ENCODE measurements at places on chromosomes 5 and 9.

DNA sequence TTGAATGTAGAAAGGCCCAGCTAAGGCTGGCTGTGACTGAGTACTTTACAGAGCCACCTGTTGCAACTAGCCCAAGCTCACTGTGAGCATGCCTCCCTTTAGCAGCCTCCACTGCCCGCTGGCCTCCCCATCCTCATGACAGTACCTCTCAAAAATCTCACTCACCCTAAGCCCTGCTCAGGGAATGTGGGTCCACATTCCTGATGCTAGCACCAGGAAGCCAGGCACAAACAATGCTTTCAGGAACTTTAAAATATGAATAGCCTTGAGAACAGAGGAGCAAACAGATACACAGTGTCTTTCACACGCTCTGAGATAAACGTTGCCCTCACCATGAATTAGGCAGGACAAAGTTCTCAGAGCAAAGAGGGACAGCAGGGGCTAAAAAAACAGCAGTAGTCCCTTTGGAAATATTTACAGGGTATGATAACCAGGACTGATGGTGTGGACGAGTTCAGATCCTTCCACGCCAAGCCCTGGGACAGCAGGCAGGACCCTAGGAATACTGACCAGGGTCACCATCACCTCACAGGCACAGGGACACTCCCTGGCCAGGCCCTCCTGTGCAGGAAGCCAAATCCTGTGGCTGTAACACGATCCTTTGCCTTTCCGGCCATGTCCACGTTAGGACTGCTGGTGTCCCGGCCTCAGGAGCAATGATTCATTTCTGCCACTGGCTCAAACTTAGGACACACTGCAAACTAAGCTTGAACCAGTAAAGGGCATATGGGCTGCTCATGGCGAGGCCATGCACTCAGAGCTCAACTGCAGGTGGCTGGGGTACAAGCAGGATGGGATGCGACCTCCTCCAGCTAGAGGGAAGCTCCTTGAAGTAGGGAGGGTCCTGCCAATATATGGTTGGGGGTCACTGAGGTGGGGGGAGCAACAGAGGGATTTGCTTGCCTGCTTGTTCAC lies 9.6 kb downstream of the ACSL6 start:
- no peak for DNase-seq

DNA sequence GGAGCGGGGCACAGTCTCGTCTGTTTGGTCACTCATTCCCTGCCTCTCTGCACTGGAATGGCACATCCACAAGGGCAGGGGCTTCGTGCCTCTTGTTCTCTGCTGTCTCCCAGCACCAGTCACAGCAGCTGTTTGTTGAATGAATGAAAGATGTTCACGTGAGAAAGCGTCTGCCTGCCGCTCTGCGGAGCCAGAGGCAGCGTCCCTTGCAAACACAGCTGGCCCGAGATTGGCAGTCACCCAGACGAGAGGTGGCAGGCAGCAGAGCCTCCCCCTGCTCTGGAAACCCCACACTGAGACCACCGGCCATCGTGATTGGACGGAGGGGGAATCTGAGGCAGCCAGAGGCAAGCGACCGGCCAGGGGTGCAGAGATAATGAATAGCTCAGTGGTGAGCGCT lies 6.0 kb upstream of the FAM163B start:
- no peak for DNase-seq

GRCh38 chr5:134127376-134127861 lies 12.9 kb downstream of the TCF7 start:
- no peak for DNase-seq

DNA sequence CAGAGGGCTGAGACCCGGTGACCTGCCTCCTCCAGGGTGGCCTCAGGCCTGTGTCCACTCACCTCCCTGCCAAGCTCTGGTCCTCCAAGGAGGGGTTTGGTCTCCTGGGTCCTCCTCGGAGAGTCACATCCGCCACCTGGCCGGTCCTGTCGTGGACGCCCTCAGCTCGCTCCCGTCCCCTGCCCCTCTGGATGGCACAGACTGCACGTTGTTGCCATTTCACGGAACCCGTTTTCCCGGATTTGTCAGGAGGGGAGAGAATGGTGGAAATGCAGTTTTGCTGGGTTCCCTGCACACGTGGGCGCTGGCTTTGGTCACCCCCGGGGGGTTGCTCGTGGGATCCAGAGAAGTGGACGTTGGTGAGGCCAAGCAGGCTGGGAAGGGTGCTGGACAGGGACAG lies 62.7 kb downstream of the RXRA start:
- DNase-seq, result no peak

DNA sequence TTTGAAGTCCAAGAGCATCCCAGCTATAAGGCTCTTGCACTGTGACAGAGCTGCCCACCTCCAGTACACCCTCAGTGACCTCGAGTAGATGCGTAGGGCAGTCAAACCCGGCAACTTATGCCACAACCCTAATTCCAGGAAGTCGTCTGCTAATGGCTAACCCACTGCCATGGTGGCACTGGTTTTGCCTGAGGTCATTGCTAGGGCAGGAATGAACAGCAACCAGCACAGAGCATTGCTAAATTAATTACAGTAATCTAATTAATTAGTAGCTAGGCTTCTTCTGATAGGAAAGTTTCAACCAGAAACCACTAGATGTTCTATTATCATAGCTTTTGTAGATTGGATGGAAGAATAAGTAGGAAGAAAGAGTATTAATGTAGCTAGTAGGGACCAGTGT lies 122.8 kb downstream of the DPYSL3 start:
- DNase-seq, result no peak

DNA sequence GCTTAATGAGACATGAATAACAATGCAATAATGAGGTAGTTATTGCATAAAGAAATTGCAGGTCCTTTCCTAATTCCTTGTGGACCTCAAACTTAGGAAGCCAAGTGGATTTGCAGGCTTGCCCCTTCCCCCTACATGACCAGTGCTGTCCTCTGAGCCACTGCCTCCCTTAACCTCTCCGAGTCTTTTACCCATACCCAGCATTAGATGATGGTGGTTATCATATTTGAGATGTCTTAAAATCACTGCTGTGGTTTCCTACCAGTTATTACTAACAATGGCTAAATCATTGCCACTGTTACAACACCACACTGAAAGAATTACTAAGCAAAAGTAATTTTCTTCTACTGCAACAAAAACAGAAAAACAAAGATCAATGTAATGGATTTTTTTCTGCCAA lies 170.8 kb downstream of the EDIL3 start:
- no peak for DNase-seq

DNA sequence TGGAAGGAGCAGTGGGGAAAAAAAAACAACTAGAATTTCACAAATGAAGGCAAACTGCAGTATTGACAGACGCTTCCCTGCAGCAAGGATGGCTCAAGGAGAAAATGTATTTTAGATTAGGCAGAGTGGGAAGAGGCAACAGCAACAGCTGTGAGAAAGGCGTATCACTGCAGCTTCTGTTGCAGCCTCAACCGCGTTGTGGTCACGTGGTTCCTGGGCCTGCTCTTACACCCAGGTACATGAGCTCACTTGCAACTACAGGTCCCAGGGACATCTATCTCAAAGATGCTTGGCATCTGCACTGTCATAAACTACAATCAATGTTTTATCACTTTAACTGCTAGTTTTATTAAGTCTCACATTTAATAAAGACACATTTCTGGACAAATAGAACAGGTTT lies 36.0 kb upstream of the GOLM1 start:
- DNase-seq, result no peak

DNA sequence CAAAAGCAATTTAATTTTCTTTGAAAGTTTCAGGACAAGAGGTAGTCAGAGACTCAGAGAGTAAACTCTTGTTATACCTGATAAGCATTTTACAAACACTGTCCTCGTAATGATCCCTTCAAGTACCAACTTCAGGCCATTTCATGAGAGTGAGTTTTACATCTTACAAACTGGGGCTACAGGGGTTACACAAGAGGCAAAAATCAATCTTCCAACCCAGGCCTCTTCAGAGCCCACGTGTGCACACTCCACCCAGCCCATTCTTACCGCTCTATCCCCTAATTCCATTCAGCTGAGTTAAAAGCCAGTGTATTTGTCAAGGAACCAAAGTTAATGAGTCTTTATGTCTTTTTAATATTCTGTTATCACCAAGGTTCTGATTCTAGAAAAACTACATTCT lies 46.5 kb downstream of the PSMB7 start:
- no peak for DNase-seq

DNA sequence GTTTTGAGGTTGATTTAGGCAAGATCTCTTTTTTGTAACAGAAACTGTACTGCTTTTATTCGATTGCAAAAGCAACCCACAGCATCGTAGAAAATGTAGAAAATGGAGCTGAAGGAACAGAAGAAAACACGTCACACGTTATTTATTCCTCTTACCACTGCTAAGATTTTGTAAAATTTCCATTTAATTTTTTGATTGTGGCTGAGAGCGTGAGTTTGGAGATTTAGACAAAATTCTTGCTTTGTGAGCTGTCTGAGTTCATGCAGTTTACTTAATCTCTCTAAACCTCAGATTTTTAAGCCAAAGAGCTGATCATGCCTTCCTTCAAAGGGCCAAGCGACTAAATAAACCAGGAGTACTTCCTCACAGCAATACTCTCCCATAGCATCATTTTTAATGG lies 24.8 kb downstream of the DPYSL3 start:
- no peak for DNase-seq

DNA sequence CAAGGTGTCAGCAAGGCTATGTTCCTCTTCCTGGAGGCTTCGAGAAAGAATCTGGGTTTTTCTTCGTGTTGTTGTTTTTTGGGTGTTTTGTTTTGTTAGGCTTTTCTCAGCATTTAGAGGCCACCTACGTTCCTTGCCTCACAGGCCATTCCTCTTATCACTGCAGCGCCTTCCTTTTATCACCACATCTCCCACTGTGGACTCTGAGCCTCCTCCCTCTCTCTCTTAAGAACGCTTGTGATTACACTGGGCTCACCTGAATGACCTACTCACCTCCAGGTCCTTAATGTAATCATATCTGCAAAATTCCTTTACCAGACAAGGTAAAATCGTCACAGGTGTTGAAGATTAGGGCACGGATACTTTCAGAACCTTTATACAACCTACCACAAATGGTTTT lies 340.8 kb downstream of the DTWD2 start:
- no peak for DNase-seq

DNA sequence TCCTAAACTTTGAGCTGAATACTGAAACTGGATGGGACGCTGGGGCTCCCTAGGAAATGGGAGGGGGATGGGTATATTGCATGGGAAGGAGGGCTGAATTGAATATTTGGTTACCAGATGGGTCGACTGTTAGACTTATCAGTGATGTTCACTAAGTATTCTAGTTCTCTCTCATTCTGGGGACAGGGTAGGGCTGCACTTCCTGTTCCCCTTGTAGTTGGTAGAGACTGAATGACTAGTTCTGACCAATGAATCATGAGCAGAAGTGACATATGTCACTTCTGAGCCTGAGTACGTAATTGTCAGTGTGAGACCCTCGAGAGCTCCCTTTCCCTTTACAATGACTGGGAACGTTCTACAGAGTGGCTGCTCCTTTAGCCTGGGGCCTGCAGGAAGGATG lies 55.5 kb upstream of the DMRT1 start:
- no peak for DNase-seq

GRCh38 chr9:126379661-126380360 lies 53.2 kb downstream of the MVB12B start:
- no peak for DNase-seq

GRCh38 chr9:81850724-81851123 lies 77.5 kb upstream of the SPATA31D4 start:
- no peak for DNase-seq

DNA sequence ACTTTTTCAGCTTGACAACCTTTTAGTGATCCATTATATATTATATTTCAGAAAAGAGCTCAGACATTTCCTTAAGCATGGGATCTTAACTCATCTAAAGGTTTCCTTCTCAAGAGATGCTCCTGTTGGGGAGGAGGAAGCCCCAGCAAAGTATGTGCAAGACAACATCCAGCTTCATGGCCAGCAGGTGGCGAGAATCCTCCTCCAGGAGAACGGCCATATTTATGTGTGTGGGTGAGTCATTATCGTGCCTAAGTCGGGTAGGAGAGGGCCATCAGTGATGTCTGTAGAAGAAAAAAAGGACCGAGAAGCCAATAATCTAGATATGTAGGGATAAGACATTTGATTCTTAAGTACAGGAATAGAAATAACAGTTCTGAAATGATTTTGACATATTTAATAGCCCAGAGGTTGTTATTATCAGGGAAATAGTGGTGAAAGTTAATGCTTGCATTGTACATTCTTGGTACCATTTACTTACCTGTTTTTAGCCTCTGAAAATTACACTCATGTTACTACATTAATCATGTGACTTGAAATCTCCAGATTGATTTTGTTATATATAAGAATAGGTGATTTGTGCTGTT lies 28.2 kb downstream of the MTRR start:
- DNase-seq, result no peak

GRCh38 chr5:157543825-157544622 lies 31.6 kb downstream of the ADAM19 start:
- no peak for DNase-seq

GRCh38 chr5:150489360-150490295 lies 18.3 kb upstream of the NDST1 start:
- DNase-seq, result no peak

DNA sequence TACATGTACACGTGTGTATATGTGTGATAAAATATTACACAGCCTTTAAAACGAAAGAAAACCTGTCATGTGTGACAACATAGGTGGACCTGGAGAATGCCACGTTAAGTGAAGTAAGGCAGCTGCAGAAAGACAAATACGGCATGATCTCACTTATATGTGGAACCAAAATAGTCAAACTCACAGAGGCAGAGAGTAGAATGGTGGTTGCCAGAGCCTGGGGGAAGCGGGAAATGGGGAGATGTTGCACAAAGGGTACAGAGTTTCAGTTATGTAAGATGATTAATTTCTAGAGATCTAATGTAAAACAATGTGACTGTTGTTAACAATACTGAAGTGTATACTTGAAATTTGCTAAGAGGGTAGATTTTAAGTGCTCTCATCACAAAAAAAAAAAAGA lies 34.8 kb downstream of the ADAMTS12 start:
- DNase-seq, result no peak

DNA sequence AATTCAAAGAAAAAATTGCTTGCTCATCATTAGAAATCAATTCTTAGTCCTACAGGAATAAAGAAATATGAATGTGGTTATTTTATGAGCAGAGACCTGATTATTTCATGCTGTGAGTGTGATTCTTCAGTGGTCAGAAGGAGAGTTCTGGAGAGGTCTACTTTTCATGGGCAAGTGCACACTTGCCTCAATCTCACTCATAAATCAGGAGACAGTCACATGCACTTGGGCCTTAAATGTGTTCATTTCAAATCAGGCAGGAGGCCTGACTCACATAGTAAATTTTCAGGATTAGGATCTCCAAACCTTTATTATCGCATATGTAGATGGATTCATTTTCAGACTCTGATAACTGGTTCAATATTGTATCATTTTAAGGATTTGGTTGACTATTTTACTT lies 323.2 kb upstream of the CCNH start:
- DNase-seq, result no peak

DNA sequence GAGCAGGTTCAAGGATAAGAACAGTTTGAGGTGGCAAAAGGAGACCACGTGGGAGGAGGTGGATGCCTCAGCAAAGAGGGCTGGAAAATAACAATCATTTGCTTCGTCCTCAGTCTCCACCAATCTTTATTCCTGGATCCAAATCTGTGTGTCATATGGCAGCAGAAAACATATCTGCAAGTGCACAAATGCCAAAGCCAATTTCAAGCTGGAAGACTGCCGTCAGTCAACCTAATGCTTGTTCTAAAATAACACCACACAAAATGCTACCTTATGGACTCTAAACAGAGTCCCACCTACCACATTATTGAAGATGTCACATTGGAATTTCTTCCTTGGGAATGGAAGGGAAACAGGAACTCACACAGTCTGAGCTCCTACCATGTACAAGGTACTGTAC lies 129.1 kb downstream of the CDK5RAP2 start:
- no peak for DNase-seq

Measured in stimulated activated CD8-positive, alpha-beta memory T cell treated with anti-CD3 and anti-CD28 coated beads, Interleukin-7, amount 100 ng/mL, for 1 hour (primary cell).